GM19239 (cell line): ENCODE measurements at places on chromosomes 4 and X.

GRCh38 chrX:18017411-18017810 is 156.3 kb upstream of the RAI2 start:
- no peak for DNase-seq

- peak; percentile 16 for DNase-seq
These were observed 378 bp upstream of the RPS6KA6 start for GRCh38 chrX:84188320-84188834.

DNA sequence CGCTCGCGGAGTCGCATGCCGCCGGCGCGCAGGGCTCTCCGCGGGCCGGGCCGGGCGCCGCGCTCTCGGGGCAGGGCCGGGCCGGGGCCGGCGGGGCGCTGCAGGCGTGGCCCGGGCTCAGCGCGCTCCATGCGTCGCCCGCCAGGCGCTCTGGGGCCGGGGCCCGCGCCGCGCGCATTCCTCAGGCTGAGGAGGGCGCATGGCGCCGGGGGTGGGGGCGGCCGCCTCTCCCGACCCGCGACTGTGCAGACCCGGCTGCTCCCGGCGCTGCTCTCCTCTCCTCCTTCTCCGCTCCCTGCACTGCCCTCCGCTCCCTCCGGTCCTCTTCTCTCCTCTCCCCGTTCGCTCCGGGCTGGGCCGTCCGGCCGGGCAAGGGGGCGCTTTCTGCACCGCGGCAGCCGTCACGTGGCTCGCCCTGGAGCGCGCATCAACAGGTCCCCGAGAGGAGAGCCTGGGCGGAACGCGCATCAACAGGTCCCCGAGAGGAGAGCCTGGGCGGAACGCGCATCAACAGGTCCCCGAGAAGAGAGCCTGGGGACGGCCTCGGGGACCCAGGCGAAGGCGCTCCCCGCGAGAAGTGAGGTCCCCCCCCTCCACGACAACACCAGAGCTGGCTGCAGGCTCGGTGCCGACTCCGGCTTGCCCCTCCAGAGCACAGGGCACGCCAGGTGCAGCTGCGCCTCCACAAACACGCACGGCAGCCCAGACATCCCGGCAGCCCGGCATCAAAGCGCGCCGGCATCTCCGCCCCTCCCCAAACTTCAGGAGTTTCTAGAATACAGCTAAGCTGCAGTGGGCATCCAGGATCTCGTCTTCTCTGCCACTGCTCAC is 12.9 kb downstream of the PPP2R3B start:
- DNase-seq = no peak

- DNase-seq = no peak
These were observed 20.3 kb upstream of the PACRGL start for GRCh38 chr4:20679951-20680350.

DNA sequence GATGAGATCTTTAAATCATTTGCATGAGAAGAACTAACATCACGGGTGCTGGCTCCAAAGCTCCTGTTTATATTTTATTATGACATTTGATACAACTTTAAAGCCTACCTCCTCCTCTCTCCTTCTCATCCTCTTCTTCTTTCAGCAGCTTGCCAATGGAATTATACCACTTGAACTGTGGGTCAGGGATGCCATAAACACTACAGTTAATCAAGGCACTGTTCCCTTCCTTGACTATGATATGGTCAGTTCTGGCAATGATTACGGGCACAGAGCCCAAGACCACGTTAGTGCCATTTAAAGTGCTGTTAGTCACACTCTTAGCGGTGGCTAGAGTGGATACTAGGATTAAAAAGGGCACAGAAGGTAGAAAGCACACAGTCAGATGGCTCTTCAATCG is 20.7 kb downstream of the MFAP3L start:
- DNase-seq = no peak

DNA sequence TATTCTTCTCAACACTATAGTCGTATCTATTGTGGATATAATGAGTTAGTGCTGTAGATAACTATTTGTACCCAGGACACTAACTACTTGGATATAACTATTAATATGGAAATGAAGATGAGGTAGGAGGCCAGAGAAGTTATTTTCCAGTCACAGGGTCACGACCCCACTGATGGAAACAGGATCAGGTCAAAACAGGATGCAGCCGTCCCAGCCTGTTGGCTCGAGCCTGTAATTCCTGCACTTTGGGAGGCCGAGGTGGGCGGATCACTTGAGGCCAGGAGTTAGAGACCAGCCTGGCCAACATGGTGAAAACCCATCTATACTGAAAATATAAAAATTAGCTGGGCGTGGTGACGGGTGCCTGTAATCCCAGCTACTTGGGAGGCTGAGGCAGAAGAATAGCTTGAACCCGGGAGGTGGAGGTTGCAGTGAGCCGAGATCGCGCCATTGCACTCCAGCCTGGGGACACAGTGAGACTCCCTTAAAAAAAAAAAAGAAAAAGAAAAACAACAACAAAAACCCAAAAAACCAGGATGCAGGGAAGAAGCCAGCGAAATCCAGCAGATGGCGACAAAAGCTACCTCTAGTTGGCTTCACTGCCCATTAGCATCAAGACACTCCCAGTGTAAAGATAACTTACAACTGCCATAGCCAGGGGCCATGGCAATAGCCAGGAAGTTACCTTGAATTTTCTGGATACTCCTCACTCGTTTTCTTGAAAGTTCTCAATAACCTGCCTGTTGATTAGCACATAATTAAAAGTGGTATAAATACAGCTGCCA is 37.9 kb upstream of the NKAP start:
- peak; percentile 15 for DNase-seq

DNA sequence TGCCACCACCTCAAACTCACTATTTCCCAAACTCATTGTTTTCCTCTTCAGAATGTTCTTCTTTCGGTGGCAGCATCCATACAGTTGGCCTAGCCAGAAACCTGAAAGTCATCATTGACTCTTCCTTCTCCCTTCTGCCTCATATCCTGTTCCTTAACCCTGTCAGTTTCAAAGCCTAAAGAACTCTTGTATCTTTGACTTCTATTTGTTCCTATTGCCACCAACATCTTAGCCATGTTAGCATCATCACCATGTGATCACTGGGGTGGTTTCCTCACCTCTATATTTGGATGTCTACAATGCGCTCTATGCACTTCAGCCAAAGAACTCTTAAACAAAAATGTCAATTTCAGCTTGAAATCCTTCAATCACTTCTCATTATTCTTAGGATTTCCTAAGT is 29.0 kb downstream of the DDX60L start:
- DNase-seq = no peak

GRCh38 chrX:53659039-53659438 is 27.5 kb downstream of the HUWE1 start:
- DNase-seq = no peak

DNA sequence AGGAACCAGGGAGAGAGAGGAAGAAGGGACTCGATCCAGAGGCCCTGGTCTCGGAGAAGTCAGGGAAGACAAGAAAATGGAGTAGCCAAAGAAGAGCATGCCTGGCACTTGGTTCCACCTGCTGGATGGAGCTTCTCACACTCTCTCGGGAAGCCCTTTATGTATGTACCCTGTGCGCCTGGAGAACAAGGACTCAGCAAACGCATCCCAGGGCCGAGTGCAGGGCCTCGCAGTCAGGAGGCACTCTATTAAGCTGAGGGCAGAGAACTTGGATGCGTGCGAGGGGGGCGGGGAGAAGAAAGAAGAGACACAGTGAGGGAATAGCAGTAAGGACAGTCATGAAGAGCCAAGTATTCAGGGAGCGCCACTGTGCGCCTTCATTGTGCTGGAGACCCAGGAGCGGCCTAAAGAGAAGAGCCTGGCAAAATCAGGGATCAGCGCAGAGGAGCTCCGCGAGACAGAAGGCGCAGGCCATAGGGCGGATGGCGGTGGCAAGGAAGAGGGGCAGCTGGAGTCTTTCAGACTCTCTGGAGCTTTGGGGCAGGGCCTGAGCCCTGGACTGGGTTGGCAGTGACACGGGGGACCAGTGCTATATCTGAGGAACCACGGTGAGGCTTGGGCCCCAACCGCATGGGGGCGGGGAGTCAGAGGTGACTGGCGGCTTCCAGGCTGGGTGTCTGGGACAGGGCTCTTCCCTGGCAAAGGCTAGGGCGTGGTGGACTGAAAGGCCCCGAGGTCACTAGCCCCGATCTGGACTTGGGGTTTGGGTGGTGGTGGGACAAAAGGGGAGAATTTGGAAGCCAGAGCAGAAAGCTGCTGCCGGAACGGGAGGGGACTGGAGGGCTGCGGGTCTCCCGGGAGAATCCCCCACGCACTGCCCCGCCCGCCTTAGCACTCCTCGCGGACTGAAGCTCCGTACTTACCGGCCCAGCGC is 1.9 kb upstream of the SEPTIN6 start:
- DNase-seq = no peak

GRCh38 chr4:137393044-137393443 is 139.2 kb downstream of the PCDH18 start:
- DNase-seq = no peak

- DNase-seq = no peak
These were observed 68.8 kb upstream of the PRPS1 start for GRCh38 chrX:107559506-107559905.

GRCh38 chr4:37441231-37442061 is 196.9 kb downstream of the NWD2 start:
- DNase-seq = no peak

- DNase-seq = no peak
These were observed 6.5 kb downstream of the FAM199X start for GRCh38 chrX:104172788-104173187.

GRCh38 chr4:168615294-168616065 is 118.6 kb downstream of the PALLD start:
- no peak for DNase-seq

- no peak for DNase-seq
These were observed 7.2 kb upstream of the ADD1 start for GRCh38 chr4:2836391-2836859.

DNA sequence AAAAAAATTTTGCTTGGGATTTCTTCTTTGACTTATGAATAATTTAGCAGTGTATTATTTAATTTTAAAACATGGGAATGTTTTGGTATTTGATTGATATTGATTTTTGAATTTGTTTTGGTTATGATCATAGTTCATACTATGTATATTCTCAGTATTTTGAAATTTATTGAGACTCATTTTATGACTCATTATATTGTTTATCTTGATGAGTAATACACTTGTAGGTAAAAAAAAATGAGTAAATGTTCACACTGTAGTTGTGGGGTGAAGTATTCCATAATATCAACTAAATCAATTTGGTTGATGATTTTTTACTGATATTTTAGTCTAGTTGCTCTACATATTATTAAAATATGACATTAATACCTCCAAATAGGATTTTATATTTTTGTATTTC is 1142.2 kb downstream of the ADGRL3 start:
- DNase-seq = no peak

GRCh38 chrX:41350976-41351569 is 17.1 kb downstream of the DDX3X start:
- DNase-seq = no peak

- DNase-seq = peak; percentile 59
These were observed 8.0 kb upstream of the NEUROG2 start for GRCh38 chr4:112523764-112524505.

- DNase-seq = no peak
These were observed 30.9 kb upstream of the LGI2 start for GRCh38 chr4:25061602-25062001.

DNA sequence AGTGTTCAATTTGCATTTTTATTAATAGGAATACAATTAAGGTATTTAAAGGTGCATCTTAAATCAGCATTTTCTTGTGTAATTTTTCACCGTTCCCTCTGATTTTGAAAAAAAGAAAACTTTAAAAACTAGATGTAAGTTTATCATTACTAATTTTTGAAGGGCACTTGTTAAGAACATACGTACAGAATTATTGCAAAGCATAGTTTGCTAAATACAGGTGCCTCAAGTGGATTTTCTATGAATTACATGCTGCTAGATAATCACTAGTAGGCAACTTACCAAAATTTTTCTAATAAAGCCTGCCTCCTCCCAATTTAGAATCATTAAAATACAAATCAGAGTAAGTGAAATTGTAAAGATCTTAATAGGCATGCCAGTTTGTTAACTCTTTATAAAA is 8.5 kb downstream of the CNKSR2 start:
- no peak for DNase-seq

- peak; percentile 6 for DNase-seq
These were observed at the start of gene NBDY for GRCh38 chrX:56729152-56729850. Gene NBDY, plus strand, starts transcription at chrX:56729243. Its CDS starts 111 bp downstream, at chrX:56729354.

DNA sequence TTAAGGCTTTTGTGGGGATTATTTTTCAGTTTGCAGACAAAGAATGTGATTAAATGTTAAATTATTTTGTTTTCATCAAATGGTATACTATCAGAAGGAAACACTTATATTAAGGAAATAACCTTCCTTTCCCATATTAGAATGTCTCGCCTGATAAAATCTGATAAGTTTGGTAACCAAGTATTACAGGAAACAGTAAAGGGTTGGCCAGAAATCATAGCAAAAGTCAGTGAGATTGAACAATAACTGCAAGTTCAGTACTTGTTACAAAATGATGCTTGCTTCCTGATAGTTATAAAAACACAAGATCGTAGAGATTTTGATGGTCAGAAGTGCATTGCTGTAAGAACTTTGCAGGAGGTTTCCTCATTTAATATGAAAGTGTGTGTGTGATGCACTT is 40.5 kb downstream of the FABP2 start:
- no peak for DNase-seq

GRCh38 chr4:165537028-165537648 is 158.3 kb downstream of the CPE start:
- DNase-seq = peak; percentile 18

DNA sequence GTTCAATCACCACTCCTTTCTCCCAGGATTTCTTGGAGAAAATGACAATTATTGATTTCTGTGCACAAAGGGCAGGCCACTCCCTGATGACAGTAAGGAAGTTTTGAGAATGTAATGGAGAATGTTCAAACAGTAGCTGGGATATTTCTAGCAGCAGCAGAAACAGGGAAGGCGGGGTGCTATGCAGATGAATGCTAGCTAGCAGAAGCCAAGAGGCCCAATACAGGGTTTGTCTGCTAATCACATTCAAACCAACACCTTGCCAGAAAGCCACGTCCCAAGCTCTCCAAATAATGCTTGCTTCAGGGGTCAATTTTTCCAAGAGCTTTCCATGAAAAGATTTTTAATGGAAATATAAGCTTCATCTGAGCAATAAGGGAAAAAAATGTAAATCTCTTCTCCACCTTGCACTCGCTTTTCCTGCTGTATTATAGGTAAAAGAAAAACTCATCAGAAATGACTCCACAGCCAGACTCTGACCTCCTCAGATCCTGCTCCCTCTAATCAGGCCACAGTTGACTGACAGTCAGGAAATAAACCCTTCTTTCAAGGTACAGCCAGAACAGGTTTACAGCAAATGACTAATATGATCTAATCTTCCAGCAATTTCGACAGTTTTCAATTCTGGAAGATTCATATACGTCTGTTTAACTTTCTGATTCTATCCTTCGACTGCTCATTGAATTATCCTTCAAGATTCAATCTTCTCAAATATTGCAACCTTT is 84.7 kb upstream of the PCDH19 start:
- no peak for DNase-seq

- DNase-seq = no peak
These were observed 1.9 kb upstream of the TMEM185A start for GRCh38 chrX:149633511-149633910.
